Stimulated activated CD8-positive, alpha-beta memory T cell treated with anti-CD3 and anti-CD28 coated beads, Interleukin-2, amount 100 ng/mL, for 48 hours (primary cell): ENCODE measurements at places on chromosomes 4 and X.

GRCh38 chrX:115518113-115518512 lies 42.9 kb upstream of the PLS3 start:
- no peak for DNase-seq

DNA sequence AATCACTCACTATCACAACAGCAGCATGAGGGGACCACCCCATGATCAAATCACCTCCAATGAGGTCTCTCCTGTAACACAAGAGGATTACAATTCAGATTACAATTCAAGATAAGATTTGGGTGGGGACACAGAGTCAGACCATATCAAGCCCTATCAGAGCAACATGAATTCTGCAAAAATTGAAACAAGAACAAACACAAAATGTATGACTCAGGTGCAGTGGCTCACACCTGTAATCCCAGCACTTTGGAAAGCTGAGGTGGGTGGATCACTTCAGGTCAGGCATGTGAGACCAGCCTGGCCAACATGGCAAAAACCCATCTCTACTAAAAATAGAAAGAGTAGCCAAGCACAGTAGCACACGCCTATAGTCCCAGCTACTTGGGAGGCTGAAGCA lies 13.4 kb upstream of the HPSE start:
- DNase-seq: no peak

DNA sequence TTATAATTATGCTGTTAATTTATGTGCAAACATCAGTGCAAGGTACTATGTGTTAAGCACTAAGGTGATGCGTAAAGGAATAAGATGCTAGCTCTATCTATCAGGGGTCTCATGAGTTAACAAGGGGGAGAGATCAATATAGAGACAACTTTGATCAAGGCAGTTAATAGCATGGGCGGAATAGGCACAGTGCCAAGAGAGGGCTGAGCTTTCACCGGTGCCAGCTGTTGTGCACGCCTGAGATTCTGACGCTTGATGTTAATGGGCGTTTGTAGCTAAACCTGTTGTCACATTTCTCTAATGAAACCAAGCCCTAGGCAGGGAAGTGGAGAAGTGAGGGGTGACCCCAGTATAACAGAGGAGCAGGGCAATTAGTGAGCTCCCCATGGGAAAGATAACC lies 86.0 kb upstream of the NMU start:
- DNase-seq: no peak

DNA sequence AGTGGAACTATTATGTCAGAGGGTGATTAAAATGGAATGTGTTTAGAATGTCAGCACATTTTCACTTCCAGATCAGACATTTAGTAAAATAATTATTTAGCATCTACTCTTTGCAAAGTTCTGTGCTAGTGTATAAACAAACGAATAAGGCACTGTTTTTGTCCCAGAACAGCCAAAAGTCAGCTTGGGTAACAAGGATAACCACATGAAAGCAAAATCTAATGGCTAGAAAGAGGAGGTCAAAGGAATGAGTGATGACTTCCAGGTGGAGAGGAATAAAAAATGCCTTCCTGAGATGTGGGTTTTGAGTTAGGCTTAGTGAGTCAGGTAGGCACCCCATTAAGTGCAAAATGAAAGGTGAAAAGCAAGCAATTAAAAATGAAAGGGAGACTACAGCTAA lies 112.6 kb downstream of the ATP10D start:
- no peak for DNase-seq

- no peak for DNase-seq
Measured at GRCh38 chr4:111066447-111066846, 443.6 kb upstream of the PITX2 start.

- no peak for DNase-seq
Measured at GRCh38 chrX:19554786-19555185, 39.5 kb upstream of the MAP3K15 start.

- no peak for DNase-seq
Measured at GRCh38 chr4:141845901-141846300, 209.5 kb downstream of the IL15 start.

DNA sequence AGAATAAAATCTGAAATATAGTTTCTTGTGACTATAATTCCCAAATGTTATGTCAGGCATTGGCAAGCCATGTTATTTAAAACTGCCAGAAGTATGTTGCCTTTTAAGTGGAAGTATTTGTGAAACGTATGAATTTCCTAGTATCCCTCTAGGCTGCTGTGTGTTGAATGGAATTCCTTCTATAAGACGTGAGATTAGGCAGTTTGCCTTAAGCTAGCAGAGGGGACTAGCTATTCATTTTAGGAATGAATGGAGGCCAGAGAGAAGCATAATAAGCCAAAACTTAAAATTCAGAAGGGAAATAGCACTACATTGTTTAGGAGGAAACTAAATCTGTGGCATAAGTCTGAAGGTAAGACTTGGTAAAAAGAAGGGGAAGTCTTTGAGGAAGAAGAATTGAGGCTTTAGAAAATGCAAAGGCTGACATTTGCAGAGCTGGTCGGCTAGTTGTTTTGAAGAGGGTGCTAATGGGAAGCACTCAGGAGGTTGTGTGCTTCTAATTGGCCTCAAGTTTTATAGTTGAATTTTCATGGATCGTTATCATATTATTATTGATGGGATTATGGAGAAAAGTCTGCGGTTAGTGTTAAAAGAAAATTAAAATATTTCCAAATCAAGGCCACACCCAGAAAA lies 57.1 kb downstream of the TMEM131L start:
- no peak for DNase-seq

DNA sequence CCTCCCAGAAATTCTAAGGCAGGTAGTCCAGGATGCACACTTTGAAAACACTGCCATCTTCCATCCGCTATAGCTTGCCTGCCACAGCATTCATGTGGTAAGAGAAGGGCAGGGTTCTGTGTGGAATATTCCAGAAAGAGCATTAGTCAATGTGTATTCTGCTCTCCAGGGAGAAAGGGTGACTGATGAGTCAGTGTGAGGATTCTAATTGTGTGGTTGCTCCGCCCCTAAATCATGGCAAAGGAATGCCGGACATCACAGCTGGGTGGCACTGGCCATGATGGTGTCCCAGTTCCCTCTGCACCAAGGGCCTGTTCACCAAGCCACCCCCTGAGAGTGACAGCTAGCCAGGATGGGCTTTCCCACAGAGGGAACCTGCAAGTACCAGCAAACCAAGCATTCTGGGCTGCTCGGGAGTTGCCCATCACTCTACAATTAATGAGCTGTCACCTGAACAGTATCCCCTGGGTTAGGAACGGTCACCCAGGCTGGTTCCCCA lies 9.5 kb downstream of the IDS start:
- DNase-seq: no peak

DNA sequence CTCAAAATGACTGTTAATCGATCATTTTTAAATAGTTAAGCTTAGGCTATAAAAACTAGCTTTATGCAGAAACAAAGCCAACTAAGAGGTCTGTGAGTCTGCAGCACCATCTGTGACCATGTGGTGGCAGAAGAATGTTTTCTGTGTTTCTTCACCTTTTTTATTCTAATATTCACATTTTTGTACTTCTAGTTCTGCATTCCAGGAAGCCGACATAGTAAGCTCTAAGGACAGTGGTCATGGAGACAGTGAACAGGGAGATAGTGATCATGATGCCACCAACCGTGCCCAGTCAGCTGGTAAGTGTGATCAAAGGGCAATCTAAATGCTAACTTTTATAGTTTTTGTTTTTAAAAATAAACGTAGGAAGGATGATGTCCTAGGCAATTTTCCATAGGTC lies 5.6 kb downstream of the PCDH10 start:
- no peak for DNase-seq

GRCh38 chr4:126242679-126243390 lies 928.1 kb downstream of the FAT4 start:
- DNase-seq: no peak

GRCh38 chrX:150635952-150636351 lies 57.2 kb upstream of the MTMR1 start:
- DNase-seq: no peak

DNA sequence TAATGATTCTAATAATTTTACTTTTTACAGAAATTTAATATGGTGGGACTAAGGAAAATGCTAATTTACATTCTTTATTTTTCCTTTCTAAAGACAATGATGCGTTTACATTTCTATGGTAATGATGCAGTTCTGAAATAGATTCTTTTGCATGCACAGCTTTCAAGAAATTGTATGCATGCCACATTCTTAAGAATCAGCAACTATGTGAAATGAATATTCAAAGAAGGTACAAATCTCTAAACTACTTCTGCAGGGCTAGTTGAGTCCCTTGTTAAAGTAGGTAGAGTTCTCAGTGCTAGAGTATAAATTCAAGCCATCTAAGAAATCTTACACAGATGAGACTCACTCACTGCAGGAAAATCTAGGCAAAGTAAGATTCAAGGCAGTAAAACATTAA lies 24.5 kb upstream of the GRID2 start:
- DNase-seq: no peak

GRCh38 chrX:152845618-152846240 lies 14.9 kb downstream of the NSDHL start:
- no peak for DNase-seq

DNA sequence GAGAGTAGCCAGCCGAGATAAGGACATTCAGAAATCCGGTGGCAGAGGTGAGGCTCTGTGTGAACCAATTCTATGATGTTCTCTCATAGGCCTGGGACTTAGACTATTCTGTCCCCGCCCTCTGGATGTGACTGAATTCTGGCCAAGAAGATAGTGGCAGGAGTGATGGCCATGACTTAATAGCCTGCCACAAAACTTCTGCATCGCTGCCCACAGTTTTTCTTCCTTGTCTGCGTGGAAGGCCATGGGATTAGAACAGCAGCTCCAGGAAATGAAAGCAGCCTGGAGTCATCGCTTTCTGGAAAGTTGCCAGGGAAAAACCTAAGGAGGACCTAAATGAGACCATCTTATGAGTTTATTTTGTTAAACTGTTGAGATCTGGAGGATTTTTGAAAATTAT lies 134.7 kb downstream of the F11 start:
- no peak for DNase-seq

DNA sequence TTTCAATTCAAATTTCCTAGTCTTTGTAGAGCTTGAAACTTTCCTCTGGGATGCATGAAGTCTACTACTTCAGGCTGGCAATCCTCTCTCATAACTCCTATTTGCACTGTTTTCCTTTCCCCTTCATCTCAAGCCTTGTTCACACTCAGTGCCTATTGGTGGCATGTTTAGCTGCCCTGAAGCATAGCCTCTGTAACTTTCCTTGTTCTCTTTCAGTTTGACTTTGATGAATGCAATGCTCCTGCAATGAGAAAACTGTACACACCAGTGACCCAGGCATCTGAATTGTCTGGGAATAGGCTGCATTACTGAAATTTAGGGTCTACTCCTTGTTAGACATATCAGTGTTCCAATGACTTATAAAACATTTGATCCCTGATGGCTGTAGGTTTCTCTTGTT lies 81.7 kb downstream of the ANK2 start:
- DNase-seq: no peak
